ENCODE measurements at places on chromosomes 2 and 18. TPM values are rescaled to one million over a fixed set of nuclear protein-coding genes. Genes with fewer than 3 reads are reported as not detected.

KANSL1L gene
- total RNA-seq, result 7.4 TPM

EVX2 gene
- total RNA-seq, result not detected

FAP gene
- total RNA-seq, result not detected

GRCh38 chr2:185219981-185220380 lies 518.6 kb upstream of the FSIP2 start:
- DNase-seq, result no peak

- no peak for DNase-seq
Observed at GRCh38 chr2:4265936-4266335, 562.6 kb downstream of the DCDC2C start.

- no peak for DNase-seq
Observed at GRCh38 chr2:206305523-206306245, 31.2 kb downstream of the ZDBF2 start.

DNA sequence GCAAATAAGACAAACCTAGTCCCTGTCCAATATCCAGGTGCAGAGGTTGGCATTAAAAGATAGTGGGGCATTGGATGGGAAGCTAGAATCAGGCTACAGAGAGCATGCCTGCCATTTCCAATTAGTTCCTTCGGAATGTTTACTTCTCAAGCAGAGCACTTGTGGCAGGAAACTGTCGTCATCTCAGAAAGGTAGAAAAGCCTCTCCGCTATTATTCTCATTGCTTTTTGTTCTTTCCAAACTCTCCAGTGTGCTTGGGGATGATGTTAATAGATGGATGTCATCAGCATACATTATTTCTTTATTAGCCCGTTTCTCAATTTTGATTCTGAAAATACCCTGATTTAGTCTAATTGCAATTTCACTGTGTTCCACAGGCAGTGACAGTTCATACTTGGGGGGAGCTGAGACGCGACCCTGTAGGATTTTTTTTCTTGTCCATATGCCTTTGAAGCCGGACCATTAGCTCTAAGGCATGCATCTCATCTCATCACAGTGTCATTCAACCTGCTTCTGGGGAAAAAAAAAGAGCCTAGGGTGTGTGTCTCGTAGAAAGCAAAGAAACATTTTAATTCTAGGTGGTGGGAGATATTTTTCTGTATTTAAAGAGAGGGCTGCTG lies 7.7 kb downstream of the ASB18 start:
- DNase-seq, result no peak

DNA sequence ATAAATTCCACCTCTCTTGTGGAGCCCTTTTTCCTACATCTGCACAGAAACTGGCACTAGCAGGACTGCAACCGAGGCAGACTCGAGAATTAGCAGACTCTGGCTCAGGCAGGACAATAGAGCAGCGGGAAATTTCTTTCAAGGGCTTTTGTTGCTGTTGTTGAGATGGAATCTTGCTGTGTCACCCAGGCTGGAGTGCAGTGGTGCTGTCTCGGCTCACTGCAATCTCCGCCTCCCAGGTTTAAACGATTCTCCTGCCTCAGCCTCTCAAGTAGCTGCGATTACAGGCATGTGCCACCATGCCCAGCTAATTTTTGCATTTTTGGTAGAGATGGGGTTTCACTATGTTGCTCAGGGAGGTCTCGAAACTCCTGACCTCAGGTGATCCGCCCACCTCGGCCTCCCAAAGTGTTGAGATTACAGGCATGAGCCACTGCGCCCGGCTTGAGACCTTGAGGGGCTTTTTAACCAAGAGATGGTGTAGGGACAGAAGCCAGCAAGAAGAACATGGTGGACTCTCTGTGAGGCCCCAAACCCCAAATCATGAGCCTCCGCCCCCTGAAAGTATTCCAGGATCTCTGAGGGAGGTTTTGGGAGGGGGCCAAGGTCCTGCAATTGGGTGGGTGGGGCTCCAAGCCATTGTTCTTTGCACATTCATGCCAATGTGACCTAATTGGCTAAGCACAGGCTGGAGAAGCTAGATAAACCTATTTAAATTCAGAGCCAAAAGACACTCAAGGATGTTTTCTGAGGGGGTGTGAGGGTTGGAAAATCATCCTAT lies 68.4 kb upstream of the MSH2 start:
- DNase-seq, result no peak

- DNase-seq, result no peak
Observed at GRCh38 chr2:127326289-127326945, 32.5 kb upstream of the ERCC3 start.

GRCh38 chr2:120821446-120822160 lies 85.9 kb downstream of the GLI2 start:
- DNase-seq, result no peak

GRCh38 chr2:35463805-35464596 lies 891.6 kb upstream of the CRIM1 start:
- no peak for DNase-seq

- DNase-seq, result no peak
Observed at GRCh38 chr18:65735155-65735554, 15.7 kb upstream of the CDH7 start.

DNA sequence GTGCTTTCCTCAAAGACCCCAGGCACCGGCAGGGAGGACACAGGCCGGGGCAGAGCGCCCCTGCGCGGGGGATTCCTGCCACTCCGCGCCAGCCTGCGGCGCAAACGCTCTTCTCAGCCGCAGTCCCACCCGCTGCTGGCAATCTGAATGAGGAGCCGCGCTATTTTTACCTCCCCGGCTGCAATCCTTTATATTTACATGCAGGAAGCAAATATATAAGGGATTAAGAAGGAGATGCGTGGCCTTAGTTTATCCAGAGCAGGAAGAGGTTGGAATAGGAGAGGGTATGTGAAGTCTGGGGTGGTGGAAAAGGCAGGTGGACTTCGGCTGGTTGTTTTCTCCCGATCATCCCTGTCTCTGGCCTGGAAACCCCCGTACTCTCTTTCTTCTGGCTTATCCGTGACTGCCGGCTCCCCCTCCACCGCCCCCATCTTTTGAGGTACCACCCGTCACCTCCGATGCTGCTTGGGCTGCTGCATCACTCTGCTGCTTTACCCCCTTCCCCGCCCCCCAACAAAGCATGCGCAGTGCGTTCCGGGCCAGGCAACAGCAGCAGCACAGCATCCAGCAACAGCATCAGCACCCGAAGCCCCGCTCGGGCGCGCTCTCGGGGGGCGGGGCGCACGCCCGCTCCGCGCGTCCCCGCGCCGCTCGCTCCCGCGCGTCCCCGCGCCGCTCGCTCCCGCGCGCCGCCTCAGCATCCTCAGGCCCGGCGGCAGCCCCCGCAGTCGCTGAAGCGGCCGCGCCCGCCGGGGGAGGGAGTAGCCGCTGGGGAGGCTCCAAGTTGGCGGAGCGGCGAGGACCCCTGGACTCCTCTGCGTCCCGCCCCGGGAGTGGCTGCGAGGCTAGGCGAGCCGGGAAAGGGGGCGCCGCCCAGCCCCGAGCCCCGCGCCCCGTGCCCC lies at the start of gene ADAM23:
Gene ADAM23, plus strand, starts transcription at position 700 of the 902 bp plus-strand sequence. CDS start 335 bp downstream, outside the sequence.
- DNase-seq, result peak; percentile 47

DNA sequence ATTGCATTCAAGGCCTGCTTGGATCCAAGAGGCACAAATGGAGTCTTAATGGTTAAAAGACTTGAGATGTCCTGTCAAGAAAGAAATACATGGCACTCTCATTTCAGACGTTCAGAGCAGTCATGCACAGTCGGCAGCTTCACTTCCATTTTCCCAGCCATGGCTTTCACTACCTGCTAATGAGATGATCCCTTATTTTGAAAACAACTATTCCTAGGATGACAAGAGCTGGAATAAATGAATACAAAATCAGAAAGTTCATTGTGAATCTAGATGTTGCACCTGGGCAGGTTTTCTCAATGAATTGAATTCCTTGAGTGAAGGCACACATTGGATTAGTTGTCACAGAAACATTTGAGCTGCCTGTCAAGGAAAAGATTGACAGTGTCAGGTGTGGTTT lies 25.7 kb downstream of the ABCG5 start:
- no peak for DNase-seq

GRCh38 chr2:113284476-113284875 lies 5.8 kb upstream of the PAX8 start:
- DNase-seq, result no peak

DNA sequence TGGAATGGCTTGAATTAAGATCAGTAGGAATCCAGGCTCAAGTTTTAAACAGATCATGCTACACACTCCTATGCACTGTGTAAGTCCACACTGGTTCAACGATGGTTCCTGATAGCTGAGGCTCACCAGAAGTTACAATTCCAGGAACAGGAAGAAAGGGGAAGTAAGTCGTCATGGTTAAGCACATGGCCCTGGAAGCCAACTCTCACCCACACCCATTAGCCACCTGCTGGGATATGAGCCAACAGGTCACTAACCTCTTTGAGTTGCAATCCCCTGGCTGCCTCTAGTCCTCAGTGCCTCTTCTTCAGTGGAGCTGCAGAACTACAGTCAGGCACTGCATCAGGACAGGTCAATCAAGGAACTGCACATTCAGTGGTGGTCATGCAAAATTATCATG lies 133.5 kb downstream of the TMEM182 start:
- DNase-seq, result no peak
